ENCODE measurements at places on chromosomes 7 and 10.

DNA sequence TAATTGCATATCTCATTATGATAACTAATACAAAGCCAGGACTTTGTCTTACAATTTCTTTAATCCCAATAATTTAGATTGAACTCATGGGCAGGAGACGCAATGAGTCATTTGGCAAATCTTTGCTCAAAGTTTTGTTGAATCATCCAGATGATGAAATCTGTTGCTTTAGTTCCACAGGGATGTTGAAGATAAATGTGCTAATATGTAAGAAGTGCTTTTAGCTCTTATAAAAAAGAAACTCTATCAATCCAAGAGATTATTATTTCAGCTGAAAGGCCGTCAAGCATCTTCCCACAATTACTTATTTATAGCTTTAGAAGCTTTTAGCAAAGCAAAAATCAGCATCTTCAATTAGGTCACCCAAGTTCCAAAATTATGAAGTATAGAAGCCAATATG is 36.8 kb upstream of the ANK3 start:
- DNase-seq: no peak

GRCh38 chr7:23925088-23925487 is 215.1 kb downstream of the STK31 start:
- DNase-seq: no peak

DNA sequence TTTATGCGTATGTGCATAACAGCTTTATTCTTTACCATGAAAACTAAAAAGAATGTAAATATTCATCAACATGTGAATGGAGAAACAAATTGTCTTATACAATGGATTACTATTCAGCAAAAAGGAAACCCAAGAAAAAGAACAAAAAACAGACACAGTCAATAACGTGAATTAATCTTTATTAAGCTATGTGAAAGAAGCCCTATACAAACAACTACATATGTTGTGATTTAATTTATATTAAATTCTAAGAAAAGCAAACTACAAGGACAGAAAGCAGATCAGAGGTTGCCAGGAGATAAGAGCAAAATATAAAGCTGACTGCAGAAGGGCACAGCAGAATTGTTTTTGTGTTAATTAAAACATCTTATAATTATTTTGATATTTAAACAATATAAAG is 756.4 kb upstream of the MBL2 start:
- no peak for DNase-seq

GRCh38 chr7:47957156-47957555 is 8.9 kb upstream of the PKD1L1 start:
- DNase-seq: no peak

DNA sequence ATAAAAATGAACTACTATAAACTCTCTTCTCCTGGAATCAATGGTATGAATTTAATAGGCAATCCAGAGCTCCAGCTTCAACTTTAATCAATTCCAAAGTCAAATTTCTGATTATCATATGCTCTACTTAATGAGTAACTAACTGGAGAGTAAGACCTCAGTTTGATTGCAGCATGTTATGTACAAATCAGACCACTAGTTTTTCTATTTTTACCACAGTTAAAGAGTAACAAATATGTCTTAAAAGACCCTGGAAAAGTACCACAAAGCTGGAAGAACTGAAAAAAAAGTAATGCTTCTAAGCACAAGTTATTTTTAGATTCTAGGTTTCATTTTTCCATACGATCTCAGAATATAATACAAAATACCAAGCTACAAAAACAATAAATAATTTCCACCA is 56.0 kb upstream of the TNKS2 start:
- no peak for DNase-seq

- DNase-seq: no peak
Observed at GRCh38 chr10:62583876-62584615, 209.9 kb downstream of the ZNF365 start.

All from hippocampal formation (tissue), 2 donors.